Lung (tissue), 17 donors: ENCODE measurements at places on chromosomes 16 and 17. TPM values are rescaled to one million over a fixed set of nuclear protein-coding genes. Genes with fewer than 3 reads are reported as not detected.

GRCh38 chr17:74917430-74917829 lies 5.6 kb downstream of the USH1G start:
- no peak for DNase-seq

DNA sequence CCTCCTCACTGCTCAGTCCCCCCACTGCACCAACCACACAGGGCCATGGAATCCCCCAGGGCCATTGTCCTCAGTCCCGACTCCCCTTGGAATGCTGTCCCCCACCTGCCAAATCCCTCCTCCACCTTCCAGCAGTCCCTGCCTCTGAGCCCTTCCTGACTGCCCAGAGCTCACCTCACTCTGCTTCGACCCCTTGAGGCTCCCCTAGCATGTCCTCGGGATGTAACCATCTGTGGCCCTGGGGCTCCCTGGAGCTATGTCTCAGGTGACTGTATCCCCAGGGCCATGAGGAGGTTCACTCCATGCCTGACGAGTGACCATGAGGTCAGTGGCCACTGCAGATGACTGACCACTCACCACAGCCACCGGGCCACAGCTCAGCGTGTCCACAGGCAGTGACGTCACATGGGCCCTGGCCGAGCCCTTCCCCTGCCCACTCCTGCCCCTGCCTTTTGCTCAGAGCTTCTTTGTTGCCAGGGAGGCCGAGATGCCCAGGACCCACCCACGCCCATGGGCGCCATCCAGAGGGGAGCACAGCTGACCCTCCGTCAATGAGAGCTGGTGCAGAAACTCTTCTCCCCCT lies 7.7 kb upstream of the PIEZO1 start:
- DNase-seq: no peak

The UNK gene
- total RNA-seq: 72.4 TPM

- peak; percentile 83 for DNase-seq
These were observed 500 bp downstream of the MAF start for GRCh38 chr16:79599837-79600637.

DNA sequence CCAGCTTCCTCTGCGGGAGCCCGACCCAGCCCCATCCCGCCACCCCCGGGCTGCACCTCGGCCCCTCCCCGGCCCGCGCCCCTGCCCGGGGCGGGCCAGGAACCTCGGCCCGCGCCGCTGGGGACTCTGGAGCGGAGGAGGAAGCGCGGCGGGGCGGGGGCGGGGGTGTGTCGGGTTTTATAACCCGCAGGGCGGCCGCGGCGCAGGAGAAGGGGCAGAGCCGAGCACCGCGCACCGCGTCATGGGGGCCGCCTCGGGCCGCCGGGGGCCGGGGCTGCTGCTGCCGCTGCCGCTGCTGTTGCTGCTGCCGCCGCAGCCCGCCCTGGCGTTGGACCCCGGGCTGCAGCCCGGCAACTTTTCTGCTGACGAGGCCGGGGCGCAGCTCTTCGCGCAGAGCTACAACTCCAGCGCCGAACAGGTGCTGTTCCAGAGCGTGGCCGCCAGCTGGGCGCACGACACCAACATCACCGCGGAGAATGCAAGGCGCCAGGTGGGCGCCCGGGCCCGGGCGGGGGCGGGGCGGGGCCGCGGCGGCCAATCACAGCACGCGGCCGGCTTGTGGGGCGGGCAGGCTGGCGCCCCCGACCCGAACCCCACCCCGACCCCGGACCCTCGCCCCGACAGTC lies at the start of gene ACE:
Gene ACE, plus strand, starts transcription at position 208 of the 626 bp plus-strand sequence. Its CDS starts 34 bp downstream, at position 242.
- DNase-seq: no peak

The PROCA1 gene
- 2.1 TPM for total RNA-seq

DNA sequence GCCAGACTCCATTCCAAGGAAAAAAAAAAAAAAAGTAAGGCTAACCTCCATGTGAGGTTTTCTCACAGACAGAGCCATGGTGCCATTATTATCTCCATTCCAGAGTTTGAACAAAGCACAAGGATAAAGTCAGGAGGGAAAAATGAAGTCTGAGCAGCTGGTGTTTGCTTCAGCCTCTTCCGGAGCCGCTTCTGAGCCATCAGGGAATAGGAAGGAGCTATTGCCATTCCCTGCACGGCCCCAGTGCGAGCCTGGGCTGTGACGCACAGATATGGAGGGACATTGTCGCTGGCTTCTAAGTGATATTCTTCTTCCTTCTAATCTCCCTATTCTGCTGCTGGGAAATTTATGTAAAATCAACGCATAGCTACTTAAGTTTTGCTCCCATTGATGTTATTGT lies 69.5 kb upstream of the PIRT start:
- no peak for DNase-seq

GRCh38 chr16:53207810-53208752 lies 153.3 kb downstream of the CHD9 start:
- peak; percentile 96 for DNase-seq

GRCh38 chr16:1830213-1830612 lies 3.2 kb downstream of the FAHD1 start:
- DNase-seq: no peak

DNA sequence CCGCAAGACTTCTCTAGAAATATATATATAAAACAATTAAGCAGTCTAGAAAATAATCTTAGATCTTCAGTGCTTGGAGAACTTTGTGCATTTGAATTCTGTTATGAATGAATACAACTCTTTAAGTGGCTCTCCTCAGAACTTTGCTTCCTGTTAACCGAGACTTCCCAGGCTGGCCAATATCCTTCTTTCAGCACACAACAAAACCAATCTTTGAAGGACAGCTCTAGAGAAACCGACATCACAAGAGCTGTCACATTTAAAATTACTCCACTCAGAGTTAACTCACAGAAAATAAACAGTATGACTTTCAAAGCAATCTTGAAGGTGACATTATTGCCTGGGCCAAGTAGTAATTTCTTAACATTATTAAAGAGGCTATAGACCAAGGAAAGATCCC lies 49.7 kb upstream of the ITGA2B start:
- DNase-seq: no peak

The CDR2L gene
- total RNA-seq: 19.0 TPM

The RETREG3 gene
- 62.7 TPM for total RNA-seq

The CDK3 gene
- total RNA-seq: 7.8 TPM

The COA3 gene
- total RNA-seq: 69.2 TPM

The SLC5A10 gene
- 0.09 TPM for total RNA-seq

- peak; percentile 59 for DNase-seq
These were observed 122.8 kb downstream of the CCDC182 start for GRCh38 chr17:57622306-57622682.

- DNase-seq: peak; percentile 54
These were observed 29.4 kb downstream of the TOM1L2 start for GRCh38 chr17:17942846-17943245.

GRCh38 chr17:2023692-2024571 lies 1.2 kb downstream of the RTN4RL1 start:
- peak; percentile 72 for DNase-seq

- no peak for DNase-seq
These were observed 404.6 kb downstream of the SLC39A11 start for GRCh38 chr17:72687886-72688285.

The MYCBPAP gene
- 4.7 TPM for total RNA-seq

- DNase-seq: no peak
These were observed at the start of gene KRT39 for GRCh38 chr17:40966848-40967247. Gene KRT39, minus strand, starts transcription at chr17:40966948. Its CDS starts 92 bp downstream, at chr17:40966856.

DNA sequence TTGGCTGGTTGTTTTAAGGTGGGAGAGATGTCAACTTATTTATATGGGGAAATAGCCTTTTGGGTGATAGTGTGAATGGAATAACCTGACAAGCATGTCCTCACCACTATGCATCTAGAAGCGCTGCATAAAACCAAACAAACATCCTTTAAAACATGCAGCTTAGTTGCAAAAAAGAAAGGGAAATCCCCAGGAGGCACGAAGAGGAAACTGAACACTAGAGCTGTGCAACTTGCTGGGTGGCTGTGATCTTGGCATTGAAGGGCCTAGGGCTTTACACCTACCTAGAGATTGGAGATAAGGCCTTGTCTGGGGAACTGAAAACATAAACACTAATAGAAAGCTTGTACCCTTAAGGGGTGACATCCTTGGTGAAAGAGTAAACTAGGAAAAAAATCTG lies 7.3 kb downstream of the C16orf54 start:
- DNase-seq: no peak

DNA sequence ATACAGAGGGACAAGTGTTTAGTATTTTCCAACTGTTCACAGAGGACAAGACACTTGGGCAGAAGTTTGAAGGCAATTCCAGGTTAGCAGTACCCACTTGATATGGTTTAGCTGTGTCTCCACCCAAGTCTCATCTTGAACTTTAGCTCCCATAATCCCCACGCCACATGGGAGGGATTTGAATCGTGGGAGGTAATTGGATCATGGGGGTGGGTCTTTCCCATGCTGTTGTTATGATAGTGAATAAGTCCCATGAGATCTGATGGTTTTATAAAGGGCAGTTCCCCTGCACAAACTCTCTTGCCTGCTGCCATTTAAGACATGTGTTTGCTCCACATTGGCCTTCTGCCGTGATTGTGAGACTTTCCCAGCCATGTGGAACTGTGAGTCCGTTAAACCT lies 668.9 kb downstream of the MAF start:
- no peak for DNase-seq

DNA sequence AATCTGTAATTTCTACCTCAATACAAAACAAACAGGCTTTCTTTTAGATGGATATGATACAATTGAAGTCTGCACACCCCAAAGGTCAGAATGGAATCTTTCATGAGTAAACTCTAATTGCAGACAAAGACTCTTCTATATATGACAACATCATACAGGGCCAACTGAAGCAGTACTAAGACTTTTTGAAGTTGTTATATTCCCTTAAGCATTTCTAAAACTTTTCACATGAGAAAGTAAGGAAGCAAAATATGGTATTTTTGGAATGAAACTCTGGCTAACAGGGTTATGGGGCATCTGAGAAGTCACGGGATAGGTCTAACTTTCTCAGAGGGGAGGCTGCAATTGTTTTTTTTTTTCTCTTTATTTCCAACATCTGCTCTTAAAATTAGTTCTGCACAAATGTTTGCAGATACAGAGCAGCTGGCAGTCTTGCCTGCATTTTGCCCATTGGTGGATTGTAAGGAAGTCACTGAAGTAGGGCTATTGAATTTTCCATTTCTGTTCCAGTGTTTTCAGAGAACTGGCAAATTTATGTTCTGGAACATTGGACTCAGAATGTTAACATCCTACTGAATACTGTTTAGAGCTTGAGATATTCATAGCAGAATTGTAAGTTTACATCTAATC lies 59.1 kb downstream of the SSH2 start:
- peak; percentile 60 for DNase-seq

The HSPB9 gene
- 0.20 TPM for total RNA-seq

- no peak for DNase-seq
These were observed 289.0 kb downstream of the CEP112 start for GRCh38 chr17:65902831-65903522.

The C17orf67 gene
- total RNA-seq: 1.6 TPM

The KRT32 gene
- not detected for total RNA-seq

The TBC1D3G gene
- not detected for total RNA-seq

The CSF3 gene
- total RNA-seq: 2.9 TPM

GRCh38 chr16:57540387-57540786 lies 2.1 kb upstream of the ADGRG5 start:
- no peak for DNase-seq

The RAB26 gene
- total RNA-seq: 0.48 TPM

The KRT27 gene
- total RNA-seq: 0.14 TPM

- no peak for DNase-seq
These were observed 25.0 kb upstream of the SBK1 start for GRCh38 chr16:28267356-28267755.

DNA sequence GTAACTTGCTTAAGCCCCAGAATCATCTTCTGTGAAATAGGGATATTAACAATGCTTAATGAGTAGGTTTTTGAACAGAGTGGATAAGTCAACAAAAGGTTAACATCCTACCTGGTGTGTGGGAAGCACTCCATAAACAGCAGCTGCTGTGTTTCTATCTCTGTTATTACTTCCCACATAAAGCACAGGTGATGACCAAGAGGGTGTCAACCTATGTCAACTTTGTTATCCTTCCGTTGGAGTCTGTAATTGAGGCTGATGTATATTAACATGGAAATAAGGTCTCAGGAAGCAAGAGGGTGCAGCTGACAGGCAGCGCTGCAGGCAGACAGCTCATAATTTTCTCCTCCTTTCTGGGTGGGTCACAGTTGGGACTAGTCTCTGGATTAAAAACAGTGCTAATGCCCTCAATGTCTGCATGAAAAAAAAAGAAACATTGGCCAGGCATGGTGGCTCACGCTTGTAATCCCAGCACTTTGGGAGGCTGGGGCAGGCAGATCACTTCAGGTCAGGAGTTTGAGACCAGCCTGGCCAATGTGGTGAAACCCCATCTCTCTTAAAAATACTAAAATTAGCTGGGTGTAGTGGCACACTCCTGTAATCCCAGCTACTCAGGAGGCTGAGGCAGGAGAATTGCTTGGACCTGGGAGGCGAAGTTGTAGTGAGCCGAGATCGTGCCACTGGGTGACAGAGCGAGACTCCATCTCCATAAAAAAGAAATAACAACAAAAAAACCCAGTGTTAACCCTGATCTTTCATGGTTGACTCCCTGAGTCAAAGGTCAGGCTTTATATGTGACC lies 269.6 kb downstream of the SNX29 start:
- no peak for DNase-seq

DNA sequence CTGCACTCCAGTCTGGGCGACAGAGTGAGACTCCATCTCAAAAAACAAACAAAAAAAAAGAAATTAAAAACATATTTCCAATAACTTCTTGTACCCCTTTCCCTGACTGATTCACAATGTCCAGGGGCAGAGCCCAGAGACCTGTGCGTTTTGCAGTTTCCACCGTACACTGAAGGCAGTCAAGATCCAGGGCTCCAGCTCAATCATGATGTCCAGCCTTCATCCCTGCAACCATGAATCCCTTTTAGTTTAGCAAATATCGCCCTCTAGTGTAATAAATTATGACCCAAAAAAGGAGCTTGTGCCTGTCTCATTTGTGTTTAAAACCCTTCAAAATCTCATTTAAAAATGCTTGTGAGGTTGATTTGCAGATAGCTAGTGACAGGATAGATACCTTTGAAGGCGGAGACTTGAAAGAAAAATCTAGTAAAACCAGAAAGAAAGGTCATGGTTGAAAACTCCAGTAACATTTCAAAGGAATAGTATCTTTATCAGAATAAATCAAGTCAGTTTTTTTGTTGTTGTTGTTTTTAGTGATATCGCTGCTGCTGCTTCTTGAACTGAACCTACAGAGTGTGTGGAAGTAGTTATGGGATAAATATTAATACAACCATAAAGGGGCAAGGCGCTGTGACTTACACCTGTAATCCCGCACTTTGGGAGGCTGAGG lies 3.7 kb upstream of the ERN1 start:
- DNase-seq: peak; percentile 82

DNA sequence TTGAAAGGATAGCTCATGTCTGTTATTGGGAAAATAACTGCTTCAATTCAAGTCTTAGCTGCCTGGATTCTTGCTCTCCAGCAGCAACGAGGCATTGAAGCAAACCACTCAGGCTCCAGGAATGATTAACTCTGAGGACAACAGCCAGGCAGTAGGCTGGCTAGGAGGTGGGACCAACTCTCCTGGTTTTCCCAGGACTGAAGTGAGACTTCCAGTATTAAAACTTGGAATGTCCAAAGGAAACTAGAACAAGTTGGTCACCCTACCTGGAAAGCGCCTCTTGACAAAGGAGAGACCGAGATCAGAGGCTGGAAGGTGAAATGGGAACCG lies 100.7 kb downstream of the SALL1 start:
- DNase-seq: peak; percentile 67

GRCh38 chr17:67994817-67995569 lies 1.3 kb downstream of the C17orf58 start:
- no peak for DNase-seq

GRCh38 chr17:68482576-68483041 lies 25.3 kb upstream of the WIPI1 start:
- no peak for DNase-seq

The MRPL12 gene
- total RNA-seq: 6.1 TPM

The LITAFD gene
- total RNA-seq: not detected
